Mesothelial cell of epicardium (in vitro differentiated cells): ENCODE measurements at places on chromosomes 3 and 15. TPM values are rescaled to one million over a fixed set of nuclear protein-coding genes. Genes with fewer than 3 reads are reported as not detected.

GRCh38 chr15:31591908-31592307 is 265.3 kb downstream of the KLF13 start:
- H3K4me1 ChIP-seq = peaks cover 6% of the 10 kb centered on the region
- no peak overlapping the region for H3K27ac ChIP-seq
- no peak for DNase-seq
- H3K27me3 ChIP-seq = no peaks in the 10 kb centered on the region
- no peaks in the 10 kb centered on the region for H3K36me3 ChIP-seq
- no peak overlapping the region for H3K4me3 ChIP-seq

DNA sequence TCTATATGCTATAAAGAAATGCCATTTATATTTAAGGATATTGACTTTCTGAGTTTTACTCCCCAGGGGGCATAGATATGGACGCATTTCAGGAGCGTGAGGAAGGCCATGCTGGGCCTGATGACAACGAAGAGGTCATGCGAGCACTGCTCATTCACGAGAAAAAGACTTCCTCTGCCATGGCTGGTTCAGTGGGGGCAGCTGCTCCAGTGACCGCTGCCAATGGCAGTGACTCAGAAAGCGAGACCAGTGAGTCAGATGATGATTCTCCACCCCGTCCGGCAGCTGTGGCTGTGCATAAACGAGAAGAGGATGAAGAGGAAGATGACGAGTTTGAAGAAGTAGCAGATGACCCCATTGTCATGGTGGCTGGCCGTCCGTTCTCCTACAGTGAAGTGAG is 38.4 kb downstream of the GTF2E1 start:
- no peaks in the 10 kb centered on the region for H3K4me1 ChIP-seq
- H3K27ac ChIP-seq = no peak overlapping the region
- no peak overlapping the region for H3K4me3 ChIP-seq
- no peak for DNase-seq
- no peaks in the 10 kb centered on the region for H3K27me3 ChIP-seq

DNA sequence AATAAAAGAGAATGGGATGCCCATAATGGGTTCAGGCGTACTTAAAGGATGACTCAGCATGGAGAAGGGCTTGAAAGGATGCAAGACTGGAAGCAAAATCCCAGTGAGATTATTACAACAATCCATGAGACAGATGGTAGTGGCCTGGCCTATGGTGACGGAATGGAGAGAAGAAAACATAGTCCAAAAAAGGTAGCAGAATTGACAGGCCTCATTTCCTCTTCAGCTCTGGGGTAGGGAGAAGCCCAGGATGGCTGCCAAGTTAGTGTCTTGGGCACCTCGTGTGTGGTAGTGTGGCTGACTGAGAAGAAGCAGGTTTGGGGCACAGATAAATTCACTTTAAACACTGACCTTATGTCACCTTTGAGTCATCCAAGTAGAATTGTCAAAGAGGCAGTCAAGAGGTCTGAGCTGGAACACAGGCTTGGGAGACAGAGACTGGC is 18.1 kb downstream of the MB21D2 start:
- H3K27ac ChIP-seq = peak overlapping the region; percentile 22
- no peak overlapping the region for H3K4me3 ChIP-seq
- peaks cover 2% of the 10 kb centered on the region for H3K36me3 ChIP-seq
- peaks cover 23% of the 10 kb centered on the region for H3K4me1 ChIP-seq
- no peak for DNase-seq
- H3K27me3 ChIP-seq = no peaks in the 10 kb centered on the region

Gene GAP43
- total RNA-seq = 4.2 to 6.1 TPM (median 5.7 TPM) in 3 replicates

DNA sequence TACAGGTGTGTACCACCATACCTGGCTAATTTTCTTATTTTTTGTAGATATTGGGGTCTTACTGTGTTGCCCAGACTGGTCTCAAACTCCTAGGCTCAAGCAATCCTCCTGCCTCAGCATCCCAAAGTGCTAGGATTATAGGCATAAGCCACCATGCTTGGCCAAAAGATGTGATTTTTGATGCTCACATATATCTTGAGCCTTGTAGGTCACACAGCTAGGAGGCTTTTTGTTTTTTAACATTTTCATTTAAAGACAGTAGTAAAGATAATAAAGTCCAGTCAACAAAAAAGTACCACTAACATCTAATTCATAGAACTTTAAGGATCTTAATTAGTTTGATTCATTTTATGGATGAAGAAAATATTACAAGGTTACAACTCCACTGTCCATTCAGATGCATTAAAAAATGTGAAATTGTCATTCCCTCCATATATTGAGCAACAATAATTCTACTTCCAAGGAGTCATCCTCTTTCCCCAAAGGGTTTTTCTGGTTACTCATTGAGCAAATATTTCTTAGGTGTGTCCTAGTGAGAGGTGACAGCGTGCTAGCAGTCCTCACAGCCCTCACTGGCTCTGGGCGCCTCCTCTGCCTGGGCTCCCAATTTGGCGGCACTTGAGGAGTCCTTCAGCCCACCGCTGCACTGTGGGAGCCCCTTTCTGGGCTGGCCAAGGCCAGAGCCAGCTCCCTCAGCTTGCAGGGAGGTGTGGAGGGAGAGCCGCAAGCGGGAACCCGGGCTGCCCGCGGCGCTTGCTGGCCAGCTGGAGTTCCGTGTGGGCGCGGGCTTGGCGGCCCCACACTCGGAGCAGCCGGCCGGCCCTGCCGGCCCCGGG is 8.3 kb upstream of the TASOR start:
- peaks cover 7% of the 10 kb centered on the region for H3K4me1 ChIP-seq
- no peaks in the 10 kb centered on the region for H3K36me3 ChIP-seq
- no peaks in the 10 kb centered on the region for H3K27me3 ChIP-seq

DNA sequence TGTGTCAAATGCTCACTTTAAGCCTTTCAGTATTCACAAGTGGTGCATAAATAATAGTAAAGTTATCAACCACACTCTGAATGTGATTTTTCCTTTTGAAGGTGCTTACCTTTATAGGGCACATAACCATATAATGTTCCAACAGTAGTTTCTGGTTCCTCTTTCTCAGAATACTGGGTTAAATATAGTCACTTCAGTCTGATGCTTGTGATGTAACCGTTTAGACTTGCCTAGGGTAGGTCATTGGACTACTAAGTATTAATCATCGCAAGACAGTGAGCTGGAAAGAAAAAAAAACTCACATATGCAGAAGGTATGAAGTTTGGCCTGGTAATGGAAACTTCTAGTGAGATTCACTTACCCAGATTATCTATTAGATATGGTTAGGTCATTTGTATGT is 1.9 kb downstream of the KBTBD8 start:
- peaks cover 4% of the 10 kb centered on the region for H3K4me1 ChIP-seq
- DNase-seq = no peak
- H3K27ac ChIP-seq = no peak overlapping the region
- H3K27me3 ChIP-seq = peaks cover 9% of the 10 kb centered on the region

GRCh38 chr15:51649659-51650521 is 27.3 kb upstream of the DMXL2 start:
- DNase-seq = no peak
- H3K27ac ChIP-seq = no peak overlapping the region
- H3K4me3 ChIP-seq = no peak overlapping the region

- DNase-seq = no peak
- no peaks in the 10 kb centered on the region for H3K36me3 ChIP-seq
- no peaks in the 10 kb centered on the region for H3K4me1 ChIP-seq
- H3K27me3 ChIP-seq = no peaks in the 10 kb centered on the region
- no peak overlapping the region for H3K27ac ChIP-seq
- no peak overlapping the region for H3K4me3 ChIP-seq
Observed at GRCh38 chr15:85804481-85805170, 9.9 kb upstream of the KLHL25 start.

Gene SLC9C1
- 0.69 to 1.6 TPM (median 0.69 TPM) in 3 replicates for total RNA-seq

GRCh38 chr3:187628169-187628568 is 42.0 kb downstream of the SST start:
- H3K4me1 ChIP-seq = peaks cover 4% of the 10 kb centered on the region
- no peak overlapping the region for H3K27ac ChIP-seq
- no peaks in the 10 kb centered on the region for H3K36me3 ChIP-seq
- peaks cover 4% of the 10 kb centered on the region for H3K27me3 ChIP-seq

DNA sequence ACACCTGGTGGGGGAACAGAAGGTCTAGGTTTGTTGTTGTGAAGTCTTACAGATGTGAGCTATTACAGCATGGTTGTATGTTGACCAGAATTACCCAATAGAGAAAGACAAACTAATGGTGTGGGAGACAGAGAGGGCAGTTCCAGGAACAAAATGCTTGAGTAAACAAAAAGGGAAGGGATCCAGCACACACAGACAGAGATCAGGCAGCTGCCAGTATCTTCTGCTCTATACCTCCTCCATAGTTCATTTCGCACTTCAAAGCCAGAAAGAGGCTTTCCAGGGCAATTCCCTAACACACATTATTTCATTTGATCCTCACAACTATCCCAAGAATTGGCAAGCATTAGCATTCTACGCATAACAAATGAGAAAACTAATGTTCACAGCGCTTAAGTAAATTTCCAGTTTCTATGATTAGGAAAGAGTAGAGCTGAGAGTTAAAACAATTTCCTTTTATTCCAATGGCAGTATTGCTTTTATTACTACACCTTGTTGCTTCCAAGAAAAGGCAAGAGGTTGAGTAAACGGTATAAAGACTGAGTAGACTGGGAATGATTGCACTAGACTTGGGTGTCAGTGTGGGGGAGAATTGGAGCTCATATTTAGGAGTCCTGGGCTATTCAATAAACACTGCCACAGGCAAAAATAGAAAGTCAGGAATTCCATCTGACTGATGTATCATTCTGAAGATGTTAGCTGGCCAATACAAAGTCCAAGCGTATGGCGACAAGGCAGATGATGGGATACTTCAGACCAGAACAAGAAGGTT is 39.7 kb upstream of the ZNF280D start:
- H3K36me3 ChIP-seq = no peaks in the 10 kb centered on the region
- no peak overlapping the region for H3K4me3 ChIP-seq
- peaks cover 5% of the 10 kb centered on the region for H3K4me1 ChIP-seq

GRCh38 chr3:134535186-134535970 is 49.5 kb downstream of the CEP63 start:
- H3K4me1 ChIP-seq = no peaks in the 10 kb centered on the region
- no peak overlapping the region for H3K4me3 ChIP-seq
- H3K27me3 ChIP-seq = no peaks in the 10 kb centered on the region

Gene SYNPR
- 3.7 to 3.8 TPM (median 3.7 TPM) in 3 replicates for total RNA-seq

GRCh38 chr15:63231706-63232105 is 42.3 kb downstream of the RAB8B start:
- peaks cover under 1% of the 10 kb centered on the region for H3K36me3 ChIP-seq
- peaks cover 23% of the 10 kb centered on the region for H3K4me1 ChIP-seq
- no peaks in the 10 kb centered on the region for H3K27me3 ChIP-seq
- DNase-seq = no peak
- H3K27ac ChIP-seq = no peak overlapping the region
- H3K4me3 ChIP-seq = no peak overlapping the region

GRCh38 chr3:181425074-181425473 is 286.7 kb upstream of the SOX2 start:
- H3K27me3 ChIP-seq = no peaks in the 10 kb centered on the region
- no peak for DNase-seq
- no peaks in the 10 kb centered on the region for H3K4me1 ChIP-seq
- H3K27ac ChIP-seq = no peak overlapping the region

DNA sequence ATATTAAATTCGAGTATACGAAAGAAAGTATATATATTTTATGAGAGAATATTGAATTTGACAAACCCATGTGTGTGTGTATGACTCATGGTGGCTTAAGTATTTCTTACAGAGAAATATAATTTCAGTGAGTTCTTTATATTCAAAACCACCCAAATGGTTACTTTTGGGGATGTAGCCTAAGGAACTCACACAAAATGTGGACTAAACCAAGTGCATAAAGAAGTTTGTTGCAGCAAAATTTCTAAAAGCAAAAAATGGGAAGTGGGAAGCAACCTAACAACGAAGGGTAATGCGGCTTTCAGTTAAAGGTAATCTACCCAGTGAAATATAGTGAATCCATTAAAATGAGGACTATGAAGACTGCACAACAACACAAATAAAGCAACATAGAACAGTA is 277.1 kb downstream of the EDEM1 start:
- no peak for DNase-seq
- H3K36me3 ChIP-seq = no peaks in the 10 kb centered on the region
- no peak overlapping the region for H3K27ac ChIP-seq

- no peak overlapping the region for H3K27ac ChIP-seq
- H3K4me1 ChIP-seq = no peaks in the 10 kb centered on the region
- no peak for DNase-seq
- H3K36me3 ChIP-seq = peaks cover 3% of the 10 kb centered on the region
- H3K4me3 ChIP-seq = no peak overlapping the region
Observed at GRCh38 chr15:69013726-69014406, 629 bp upstream of the NOX5 start.

- H3K4me3 ChIP-seq = no peak overlapping the region
- H3K4me1 ChIP-seq = peaks cover 44% of the 10 kb centered on the region
- DNase-seq = no peak
- H3K36me3 ChIP-seq = no peaks in the 10 kb centered on the region
- no peaks in the 10 kb centered on the region for H3K27me3 ChIP-seq
Observed at GRCh38 chr3:61247191-61247590, 4.1 kb downstream of the FHIT start.

Gene FAM43A
- 10.5 to 11.3 TPM (median 11.0 TPM) in 3 replicates for total RNA-seq

GRCh38 chr3:48572517-48572916 is 8.9 kb upstream of the UCN2 start:
- no peak overlapping the region for H3K27ac ChIP-seq
- H3K4me3 ChIP-seq = no peak overlapping the region
- no peaks in the 10 kb centered on the region for H3K36me3 ChIP-seq
- H3K27me3 ChIP-seq = no peaks in the 10 kb centered on the region
